Retina (tissue), 1 donor: ENCODE measurements at places on chromosomes 11 and 22.

GRCh38 chr11:120398132-120398531, 61.9 kb downstream of the ARHGEF12 start:
- no peak for DNase-seq

DNA sequence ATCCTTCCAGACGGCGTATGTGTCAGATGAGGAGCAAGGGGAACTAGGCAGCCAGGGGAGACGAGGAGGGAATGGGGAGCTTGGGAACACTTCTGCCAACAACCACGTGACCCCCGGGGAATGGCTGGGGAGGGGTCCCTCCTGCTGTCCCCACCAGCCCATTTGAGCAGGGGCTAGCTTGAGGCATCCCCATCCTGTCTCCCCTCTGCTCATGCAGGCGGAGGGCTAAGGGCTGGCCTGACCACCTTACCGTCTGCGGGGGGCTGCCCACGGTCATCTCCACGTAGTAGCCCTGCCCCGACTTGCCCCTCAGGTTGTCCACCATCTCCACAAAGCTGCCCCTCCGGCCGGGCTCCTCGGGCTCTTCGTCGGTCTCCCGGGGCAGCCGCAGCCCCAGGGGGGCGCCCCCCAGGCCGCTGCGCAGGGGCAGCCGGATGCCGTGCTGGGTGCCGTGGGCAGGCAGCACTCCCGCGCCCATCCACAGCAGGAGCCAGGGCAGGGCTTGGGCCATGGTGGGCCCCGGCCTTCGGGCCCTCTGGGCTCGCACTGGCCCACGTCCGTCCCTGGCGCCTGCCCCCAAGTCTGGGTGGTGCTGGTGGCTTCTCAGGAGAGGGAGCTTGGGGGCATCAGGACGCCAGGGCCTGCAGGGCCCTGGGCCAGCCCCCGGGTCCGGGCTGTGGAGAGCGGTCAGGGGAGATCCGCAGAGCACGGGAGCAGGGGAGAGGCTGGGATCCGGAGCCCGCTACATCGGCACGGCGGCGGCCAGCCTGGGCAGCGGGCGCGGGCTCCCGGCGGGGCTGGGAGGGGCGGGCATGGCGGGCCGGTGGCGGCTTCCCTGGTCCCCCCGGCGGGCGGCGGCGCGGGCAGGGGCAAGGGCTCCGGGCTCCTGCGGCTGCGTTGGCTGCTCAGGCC, 515 bp downstream of the BACE1 start:
- no peak for DNase-seq

- no peak for DNase-seq
These were observed 27.2 kb downstream of the CSF2RB start for GRCh38 chr22:36940676-36941075.

GRCh38 chr11:38315151-38315550, 1717.1 kb upstream of the RAG2 start:
- no peak for DNase-seq

GRCh38 chr22:29202212-29203192, 3.2 kb upstream of the EMID1 start:
- DNase-seq = peak; percentile 40

DNA sequence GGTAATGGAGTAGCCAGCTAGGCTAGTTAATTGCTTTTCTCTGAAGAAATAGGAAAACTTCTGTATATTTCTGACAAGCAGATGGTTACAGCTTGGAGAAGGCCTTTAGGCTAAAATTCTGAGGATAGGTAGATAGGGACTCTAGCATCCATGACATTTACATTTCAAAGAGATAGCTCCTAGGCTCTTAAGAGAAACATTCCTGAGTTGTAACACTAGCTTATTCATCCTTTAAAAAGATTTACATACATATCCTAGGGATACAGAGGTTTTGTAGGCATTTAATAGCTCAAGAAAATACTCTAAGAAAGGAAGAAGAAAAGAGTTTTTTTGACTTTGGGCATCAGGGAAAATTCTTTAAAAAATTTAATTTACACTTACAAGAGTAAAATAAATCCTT, 130.9 kb upstream of the CCDC179 start:
- no peak for DNase-seq

DNA sequence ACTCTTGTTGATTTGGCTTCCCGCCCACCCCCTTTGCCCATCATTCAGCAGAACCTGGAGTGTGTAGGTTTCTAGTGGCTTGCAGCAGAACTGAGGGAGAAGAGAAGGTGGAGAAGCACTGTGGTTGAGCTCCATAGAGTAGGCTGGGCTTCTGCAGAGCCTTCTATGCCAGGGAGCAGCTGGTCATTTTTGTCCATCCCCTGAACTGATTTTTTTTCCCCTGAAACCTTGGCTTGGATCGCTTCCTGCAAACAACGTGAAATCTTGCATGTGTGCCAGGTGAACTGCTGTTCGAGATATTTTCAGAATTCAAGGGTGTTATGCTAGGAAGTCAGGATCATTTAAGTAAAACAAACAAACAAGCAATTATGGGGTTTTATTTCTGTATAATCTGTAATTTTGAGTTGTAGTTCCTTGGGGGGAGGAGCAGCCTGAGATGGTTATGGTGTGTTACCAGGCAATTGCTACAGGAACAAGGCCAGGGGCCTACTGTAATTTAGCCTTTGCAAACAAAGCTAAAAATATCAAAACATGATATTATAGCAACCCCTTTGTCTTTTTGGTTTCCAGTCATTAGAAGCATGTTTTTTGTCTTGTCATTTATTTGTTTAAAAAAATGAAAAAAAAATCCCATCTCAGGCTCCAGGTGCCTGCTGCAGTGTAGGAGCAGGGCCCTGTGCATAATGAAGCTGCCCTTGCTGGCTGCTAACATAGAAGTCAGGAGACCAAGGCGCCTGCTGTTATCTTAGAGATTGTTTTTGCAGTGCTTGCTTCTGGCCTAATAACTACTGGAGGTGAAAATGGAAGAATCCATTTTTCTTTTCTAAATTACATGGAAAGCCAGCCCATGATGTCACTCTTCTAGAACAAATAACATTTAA, 152.4 kb upstream of the TTC12 start:
- peak; percentile 71 for DNase-seq

DNA sequence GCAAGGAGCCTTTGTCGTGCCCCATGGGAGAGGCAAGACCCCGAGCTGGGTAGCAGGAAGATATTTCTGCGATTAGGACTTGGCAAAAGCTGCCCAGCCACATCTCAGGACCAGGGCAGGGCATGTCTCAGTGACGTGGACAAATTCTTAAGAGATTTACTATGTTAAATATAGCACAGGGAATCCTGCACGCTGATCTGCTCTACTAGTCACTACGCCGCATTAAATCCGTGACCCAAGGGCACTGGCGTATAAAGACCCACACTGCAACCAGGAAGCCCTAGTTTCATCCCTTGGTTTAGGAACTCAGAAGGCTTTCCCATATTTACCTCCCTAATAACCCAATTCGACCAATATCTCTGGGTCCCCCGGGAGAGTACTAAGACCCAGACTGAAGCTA, 35.1 kb downstream of the AP1B1 start:
- DNase-seq = no peak

DNA sequence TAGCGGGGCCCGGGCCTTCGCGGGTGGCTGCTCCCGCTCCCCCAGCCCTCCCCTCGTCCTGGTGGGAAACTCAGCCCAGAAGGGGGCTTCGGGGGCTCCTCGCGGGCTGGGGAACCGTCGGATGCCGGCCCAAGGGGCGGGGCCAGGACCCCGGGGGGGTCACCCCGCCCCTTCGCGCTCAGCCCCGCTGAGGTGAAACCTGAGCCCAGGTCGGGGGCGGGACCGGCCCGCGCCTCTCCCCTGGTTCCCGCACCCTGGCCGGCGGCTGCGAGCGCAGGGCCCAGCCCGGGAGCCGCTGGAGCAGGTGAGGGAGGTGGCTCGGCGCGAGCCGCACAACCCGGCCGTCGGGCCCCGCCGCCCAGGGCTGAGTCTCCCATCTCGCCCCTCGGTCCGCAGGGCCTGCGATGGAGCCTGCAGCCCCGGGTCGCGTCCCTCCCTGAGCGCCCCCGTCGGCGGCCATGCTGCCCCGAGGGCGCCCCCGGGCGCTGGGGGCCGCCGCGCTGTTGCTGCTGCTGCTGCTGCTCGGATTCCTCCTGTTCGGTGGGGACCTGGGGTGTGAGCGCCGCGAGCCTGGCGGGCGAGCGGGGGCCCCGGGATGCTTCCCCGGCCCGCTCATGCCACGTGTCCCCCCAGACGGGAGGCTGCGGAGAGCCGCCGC, at the start of gene LARGE2:
LARGE2 (plus strand) TSS at position 232 of the 658 bp plus-strand sequence; CDS start at position 459, 227 bp downstream.
- DNase-seq = no peak

DNA sequence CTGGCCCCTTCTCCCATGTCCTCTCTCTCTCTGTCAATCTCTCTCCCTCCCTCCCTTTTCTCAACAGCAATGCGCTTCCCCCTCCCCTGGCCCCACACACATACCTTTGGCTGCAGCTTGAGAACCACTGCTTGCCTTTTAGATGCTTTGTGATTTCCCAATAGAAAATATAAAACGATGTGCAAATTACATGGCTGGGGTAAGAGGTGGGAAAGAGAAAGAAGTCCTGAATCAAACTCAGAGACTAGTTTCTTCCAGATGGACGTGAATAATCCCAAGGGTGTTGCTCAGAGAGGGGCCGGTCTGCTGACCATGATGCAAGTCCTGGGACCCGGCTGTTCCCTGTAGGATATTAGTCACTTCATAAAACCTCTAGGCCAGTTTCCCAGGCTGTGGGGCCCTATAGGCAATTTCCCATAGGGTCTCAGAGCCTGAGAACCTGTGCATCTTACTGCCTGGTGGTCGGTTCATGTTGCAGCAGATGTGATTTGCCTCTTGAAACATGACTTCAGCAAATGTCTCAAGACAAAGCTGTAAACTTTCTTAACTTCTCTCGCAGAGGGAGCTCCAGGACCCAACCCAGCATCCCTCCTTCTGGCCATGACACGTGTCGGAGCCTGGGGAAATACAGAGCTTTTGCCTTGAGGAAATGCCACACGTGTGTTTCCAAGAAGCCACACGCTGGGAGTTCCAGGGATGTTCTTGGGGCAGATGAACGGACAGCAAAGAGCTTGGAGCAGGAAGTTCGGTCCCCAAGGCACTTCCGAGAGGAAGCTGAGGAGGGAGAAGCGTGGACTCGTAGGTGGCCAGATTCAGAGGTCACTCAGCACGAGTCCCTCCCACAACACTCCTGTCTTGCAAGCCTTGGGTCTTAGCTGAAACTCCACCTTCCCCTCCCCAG, 34.5 kb upstream of the ETS1 start:
- no peak for DNase-seq

GRCh38 chr22:32204040-32204855, 625 bp downstream of the RFPL2 start:
- peak; percentile 49 for DNase-seq

DNA sequence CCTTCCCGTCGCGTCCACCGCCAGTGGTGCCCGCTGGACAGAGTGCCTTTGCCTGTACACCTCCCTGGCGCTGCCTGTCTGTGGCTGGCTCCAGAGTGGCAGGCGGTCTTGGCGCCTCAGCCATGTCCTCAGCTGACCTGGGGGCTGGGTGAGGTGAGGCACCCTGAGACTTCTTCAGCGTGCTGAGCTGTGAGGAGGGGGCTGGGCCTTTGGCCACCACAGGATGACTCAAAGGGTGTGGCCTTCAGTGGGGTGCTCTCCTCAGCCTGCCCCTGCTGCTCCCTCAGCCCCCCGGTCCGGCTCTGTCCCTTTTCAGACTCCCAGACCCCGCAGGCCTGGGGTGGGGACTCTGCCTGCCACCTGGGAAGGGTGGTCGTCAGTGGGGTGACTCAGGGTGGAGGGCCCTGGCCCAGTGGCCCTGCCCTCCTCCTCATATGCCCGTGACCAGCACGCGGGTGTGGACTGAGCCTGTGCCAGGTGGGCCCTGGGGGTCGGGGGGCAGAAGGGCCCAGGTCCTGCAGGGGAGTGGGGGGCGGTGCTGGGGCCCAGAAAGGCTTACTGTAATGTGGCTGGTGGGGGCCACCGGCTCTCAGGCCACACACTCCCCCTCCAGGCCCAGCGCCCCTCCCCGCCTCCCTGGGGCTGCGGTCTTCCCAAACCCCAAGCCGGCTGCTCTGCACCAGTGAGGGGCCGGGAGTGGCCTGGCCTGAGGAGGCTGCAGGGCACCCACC, 15.9 kb downstream of the CRELD2 start:
- no peak for DNase-seq

DNA sequence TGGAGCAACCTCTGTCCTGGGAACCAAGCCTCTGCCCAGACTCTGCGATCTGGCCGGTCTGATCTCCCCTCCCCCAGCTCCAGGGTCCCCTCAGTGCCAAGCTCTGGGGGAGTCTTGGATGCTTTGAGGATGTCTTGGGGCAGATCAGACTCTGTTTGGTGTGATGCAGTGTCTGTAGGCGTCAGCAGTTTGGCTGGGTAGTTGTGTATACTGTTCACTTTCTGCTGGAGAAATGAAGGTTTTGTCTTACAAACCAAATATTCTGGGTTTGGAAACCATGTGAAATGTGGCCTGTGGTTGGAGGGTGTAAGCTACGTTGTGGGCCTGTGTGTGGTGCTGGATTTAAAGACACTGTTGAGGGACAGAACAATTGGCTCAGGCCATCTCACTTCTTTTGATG, 4.6 kb downstream of the INSC start:
- DNase-seq = no peak

DNA sequence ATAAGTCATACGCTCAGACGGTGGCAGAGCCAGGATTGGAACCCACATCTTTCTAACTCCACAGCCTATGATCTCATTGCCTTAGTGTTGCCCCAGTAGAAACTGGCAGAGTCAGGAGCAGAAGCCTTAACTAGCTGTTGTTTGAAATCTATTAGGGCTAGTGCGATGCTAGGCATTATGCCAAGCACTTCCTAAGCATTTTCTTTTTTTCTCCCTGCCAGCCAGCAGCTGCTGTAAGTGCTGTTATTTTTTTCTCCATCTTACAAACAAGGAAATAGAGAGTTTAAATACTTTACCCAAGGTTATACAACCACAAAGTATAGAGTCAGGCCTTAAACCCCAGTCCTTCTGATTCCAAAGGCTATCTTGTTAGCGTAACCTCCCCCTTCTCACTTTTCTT, 161.0 kb upstream of the SORL1-AS1 start:
- DNase-seq = no peak

- no peak for DNase-seq
These were observed 18.9 kb upstream of the PISD start for GRCh38 chr22:31680861-31681341.

DNA sequence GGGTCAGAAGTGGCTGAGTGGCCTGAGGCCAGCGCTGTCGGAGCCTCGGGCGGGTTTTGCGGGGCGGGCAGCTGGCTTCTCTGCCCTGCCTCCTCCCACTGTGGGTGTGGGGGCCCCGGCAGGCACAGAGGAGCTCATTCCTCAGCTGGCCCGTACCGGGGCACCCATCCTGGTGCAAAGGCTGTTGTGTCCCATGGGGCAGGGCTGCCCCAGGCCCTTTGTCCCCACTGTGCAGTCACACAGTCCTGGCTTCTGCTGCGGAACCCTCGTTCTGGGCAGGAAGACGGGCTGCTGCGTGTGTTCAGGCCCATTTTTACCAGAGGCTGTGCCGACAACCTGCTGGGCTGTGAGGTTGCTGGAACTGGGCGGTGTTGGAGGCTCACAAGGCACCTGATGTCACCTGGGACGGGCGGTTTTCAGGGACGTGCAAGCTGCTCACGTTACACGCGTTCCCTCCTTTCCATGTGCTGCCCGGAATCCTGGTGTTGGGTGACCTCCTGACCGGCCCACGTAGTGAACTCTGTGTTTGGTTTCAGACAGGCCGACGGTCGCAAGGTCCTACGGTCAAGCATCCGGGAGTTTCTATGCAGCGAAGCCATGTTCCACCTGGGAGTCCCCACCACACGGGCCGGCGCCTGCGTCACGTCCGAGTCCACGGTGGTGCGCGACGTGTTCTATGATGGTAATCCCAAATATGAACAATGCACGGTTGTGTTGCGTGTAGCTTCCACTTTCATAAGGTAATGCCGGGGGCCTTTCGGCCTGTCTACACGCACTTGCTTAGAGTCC, 5.2 kb downstream of the SELENOO start:
- DNase-seq = no peak
